CD4-positive, alpha-beta memory T cell (primary cell): ENCODE measurements at places on chromosomes 3 and 15.

DNA sequence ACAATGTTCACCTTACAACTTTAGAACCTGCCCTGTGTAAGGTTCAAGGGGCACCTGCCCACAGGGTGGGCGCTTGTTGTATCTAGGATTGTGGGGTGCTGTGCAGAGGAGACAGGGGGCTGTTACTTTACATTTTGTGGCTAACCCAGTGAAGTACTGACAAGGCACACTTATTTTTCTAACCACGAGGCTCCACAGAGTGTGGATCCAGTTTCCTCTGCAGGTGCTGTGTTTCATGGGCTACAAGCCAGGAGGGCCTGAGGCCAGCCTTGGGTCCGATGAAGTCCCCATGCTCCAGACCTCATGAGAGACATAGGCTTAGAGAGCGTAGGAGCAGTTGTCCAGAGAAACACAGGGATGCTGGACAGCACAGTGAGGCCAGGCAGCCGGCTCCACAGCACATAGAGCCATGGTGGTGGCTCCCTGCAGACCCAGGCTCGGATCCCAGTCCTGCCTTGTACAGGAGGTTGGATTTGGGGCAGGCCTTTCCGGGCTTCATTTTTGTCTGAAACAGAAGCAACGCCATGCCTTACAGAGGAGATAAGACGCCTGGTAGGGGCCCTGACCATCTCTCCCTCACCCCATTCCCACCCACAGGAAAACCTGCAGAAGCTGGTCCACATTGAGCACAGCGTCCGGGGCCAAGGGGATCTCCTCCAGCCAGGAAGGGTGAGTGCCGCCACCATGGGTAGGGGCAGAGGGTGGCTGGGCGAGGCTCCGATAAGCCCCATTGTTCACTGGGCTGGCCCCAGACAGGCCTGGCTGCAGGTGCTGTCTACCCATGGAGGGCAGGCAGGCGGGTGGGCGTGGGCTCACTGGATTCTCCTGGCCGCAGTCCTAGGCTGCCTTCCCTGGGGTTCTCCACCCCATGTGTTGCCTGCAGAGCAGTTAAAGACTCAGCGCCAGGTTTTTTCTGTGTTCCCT, 40.1 kb upstream of the NR2C2 start:
- DNase-seq = no peak

DNA sequence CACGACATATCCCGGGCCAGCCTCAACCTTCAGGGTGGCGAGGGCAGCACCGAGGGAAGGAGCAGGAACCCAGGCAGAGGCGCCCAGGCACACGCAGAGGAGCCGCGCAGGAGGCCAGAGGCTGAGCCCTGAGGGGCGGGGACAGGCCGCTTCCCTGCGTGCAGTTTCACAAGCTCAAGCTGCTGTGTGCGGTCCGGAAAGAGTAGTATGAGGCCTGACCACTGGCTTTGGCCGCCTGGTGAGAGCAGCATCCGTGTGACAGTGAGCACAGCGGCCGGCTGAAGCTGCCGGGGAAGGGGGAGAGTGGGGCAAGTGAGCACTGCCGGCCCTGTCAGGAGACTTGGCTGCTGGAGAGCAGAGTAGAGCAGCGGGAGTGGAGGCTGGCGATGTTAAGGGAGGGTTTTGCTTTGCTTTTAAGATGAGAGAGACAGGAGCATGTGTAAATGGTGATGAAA, 8.7 kb downstream of the ZDHHC19 start:
- no peak for DNase-seq

GRCh38 chr15:33218071-33218491, 23.6 kb upstream of the FMN1 start:
- DNase-seq = no peak

DNA sequence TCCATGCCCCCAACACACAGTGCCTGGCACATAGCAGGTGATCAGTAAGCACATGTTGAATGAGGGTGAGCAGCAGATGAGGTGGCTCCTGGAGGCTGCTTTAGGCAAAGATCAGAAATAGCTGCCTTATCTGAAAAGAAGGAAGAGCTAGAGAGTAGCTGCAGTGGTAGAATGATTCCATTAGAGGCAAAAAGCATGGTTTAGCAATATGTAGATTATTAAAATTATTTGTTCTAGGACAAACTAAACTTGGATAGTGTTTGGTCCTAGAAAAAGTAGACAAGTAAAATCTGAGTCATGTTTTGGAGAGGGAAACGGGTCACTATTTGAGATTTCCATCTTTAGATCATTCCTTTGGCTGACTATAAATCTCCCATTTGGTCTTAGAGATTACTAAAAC, 32.1 kb downstream of the KIF7 start:
- no peak for DNase-seq

DNA sequence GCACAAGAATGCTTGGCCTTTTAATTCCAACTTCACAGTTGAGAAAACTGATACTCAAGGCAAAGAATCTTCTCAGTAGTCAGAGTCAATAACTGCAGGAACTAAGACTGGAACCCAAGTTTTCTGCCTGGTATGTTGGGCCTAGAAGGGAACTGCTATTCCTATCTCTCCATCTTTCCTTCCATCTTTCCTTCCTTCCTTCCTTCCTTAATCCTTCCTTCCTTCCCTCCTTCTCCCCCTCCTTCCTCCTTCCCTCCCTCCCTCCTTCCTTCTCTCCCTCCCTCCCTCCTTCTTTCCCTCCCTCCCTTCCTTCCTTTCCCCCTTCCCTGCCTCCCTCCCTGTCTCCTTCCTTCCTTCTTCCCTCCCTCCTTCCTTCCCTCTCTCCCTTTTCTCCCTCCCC, 131.2 kb downstream of the RORA start:
- DNase-seq = no peak

- DNase-seq = no peak
These were observed 56.6 kb downstream of the MESD start for GRCh38 chr15:80932989-80933388.

DNA sequence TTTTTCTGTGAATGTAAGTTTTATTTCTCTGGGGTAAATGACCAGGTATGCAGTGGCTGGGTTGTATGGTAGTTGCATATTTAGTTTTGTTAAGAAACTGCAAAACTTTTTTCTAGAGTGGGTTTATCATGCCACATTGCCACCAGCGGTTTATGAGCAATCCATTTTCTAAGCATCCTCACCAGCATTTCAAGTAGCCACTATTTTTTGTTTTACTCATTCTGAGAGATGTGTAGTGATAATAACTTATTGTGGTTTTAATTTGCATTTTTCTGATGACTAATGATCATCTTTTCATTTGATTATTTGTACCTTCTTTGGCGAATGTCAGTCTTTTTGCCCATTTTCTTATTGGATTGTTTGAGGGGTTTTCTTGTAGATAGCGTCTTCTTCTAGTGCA, 56.2 kb downstream of the SPRED1 start:
- DNase-seq = no peak

GRCh38 chr15:80887148-80887547, 102.5 kb downstream of the MESD start:
- DNase-seq = no peak

DNA sequence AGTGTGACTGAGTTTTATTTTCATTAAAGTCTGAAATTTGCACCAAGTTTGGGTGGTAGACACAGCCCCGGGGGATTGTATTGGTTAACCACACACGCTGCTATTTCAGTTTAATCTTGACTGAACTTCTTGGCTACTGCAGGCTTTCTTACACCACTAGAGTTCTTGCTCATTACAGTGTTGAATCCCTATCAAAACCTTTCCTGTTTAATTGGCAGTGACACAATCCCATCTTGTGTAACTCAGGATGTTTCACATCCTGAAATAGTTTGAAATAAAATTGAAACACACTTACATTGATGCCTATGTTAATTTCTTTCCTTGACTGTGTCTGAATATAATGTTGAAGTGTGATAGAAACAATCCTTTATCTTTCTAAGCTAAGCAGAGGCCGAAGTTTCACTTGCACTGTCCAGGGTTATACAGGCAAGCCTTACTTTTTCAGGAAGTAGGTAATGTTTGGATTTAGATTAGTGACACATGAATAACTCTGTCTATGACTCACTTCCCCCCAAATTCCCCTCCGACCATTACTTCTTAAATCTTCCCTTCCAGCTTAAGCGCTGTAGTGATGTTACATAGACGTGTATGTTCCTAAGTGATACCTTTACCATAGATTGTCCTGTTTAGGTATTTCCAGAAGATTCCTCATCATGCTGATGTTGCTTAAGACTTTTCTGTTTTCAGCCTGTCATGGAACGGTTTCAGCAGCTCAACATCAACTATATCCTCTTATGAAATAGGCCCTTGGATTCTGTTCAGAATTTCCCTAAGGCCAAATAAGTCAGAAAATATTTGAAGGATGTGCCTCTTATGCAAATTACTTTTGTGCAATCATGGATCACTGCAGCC, 16.8 kb downstream of the ATG7 start:
- DNase-seq = no peak

GRCh38 chr3:100606894-100607512, 2.4 kb upstream of the ADGRG7 start:
- DNase-seq = no peak

GRCh38 chr3:58333206-58334012, 717 bp downstream of the PXK start:
- no peak for DNase-seq

GRCh38 chr15:70273808-70274207, 176.1 kb upstream of the TLE3 start:
- no peak for DNase-seq

DNA sequence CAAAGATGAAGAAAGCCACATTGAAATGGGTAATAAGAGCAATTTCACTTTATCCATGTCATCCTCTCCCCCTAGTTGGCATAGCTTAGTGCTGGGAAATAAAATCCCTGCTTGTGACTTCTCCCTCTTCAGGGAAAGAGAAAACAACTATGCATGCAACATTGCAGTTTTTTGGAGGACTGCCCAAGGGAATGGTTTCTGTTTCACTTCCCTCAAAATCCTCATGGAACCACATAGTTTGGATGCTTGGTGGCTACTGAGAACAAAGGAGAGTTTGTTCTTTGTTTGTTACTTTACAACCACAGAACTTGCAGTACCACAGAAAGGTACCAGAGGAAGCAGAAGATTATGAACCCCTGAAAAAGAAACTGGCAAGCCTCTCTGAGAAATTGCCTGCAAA, 384.6 kb upstream of the RORA start:
- no peak for DNase-seq

DNA sequence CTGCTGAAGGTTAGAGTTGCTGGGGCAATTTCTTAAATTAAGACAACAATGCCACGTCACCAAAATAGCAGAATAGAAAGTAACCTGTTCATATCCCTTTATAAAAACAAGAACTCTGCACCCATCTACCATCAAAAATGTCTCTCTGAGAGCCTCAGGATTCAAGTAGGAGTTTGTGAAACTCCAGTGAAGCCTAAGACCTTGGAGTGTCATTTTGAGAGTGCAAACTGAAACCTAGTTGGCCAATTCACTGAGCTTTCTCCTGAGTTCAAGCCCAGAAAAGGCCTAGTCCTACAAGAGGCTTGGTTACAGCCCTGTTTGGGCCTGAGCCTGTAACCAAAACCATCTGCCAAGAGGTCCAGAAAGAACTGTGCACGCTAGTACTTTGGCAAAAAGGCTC, 335.1 kb downstream of the EFHB start:
- no peak for DNase-seq

DNA sequence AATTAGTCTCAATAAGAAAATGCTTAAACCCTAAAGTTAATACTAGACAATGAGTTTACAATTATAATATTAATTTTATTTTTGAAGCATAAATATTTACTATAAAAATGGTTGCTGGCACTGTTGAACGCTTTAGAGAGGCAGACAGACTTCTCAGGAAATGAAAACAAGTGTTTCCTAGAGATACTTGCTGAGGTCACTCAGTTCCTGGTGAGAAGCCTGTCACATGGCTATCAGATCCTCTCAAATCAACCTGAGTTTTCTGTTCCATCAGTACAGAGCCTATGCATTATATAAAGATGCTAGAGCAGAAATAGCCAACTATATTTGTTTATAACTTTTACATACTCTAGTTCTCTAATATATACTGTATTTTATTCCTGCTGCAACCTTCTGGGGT, 109.2 kb downstream of the MYO5A start:
- no peak for DNase-seq

GRCh38 chr3:41198526-41198925, 779 bp upstream of the CTNNB1 start:
- no peak for DNase-seq

DNA sequence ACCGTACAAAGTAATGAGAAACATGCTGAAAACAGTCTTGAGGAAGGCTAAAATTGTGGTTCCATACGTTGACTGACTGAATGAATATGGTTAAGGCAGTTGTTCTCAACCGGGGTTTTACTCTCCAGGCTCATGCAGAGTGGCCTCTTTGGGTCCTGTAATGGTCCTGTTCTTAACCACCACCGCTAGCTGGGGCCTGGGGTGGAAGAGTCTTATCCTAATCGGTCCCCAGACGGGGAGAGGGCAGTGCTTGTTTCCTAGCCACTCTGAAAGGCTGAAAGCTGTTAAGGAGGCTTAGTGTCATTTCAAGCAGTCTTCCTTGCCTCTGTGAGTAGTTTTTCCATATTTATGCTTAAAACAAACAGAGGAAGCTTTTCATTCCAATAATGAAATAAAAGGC, 32.0 kb downstream of the SELENOT start:
- DNase-seq = no peak

- DNase-seq = no peak
These were observed 26.5 kb downstream of the IQGAP1 start for GRCh38 chr15:90414408-90415028.
